Stomach (tissue), 19 donors: ENCODE measurements at places on chromosomes 4 and X. TPM values are rescaled to one million over a fixed set of nuclear protein-coding genes. Genes with fewer than 3 reads are reported as not detected.

The CWH43 gene
- 4.9 TPM for total RNA-seq

The TMSB4X gene
- 3,841 TPM for total RNA-seq

The GABRQ gene
- total RNA-seq = 0.18 TPM

The PDE6B gene
- not detected for total RNA-seq

The MND1 gene
- 4.4 TPM for total RNA-seq

The GPR82 gene
- not detected for total RNA-seq

The IL3RA gene
- not detected for total RNA-seq

The ANXA3 gene
- 106 TPM for total RNA-seq

The PDLIM3 gene
- 268 TPM for total RNA-seq

The TCEAL6 gene
- total RNA-seq = not detected

The PAK3 gene
- 4.0 TPM for total RNA-seq

The SSX2 gene
- not detected for total RNA-seq

The RTL3 gene
- 12.9 TPM for total RNA-seq

The SPANXB1 gene
- total RNA-seq = not detected

The GLRB gene
- total RNA-seq = 5.3 TPM

- DNase-seq = peak; percentile 50
Measured at GRCh38 chrX:70087857-70088630, 25.8 kb downstream of the OTUD6A start.

GRCh38 chr4:104915864-104916263 is 230.8 kb upstream of the TET2 start:
- DNase-seq = no peak

GRCh38 chr4:184097241-184097605 is 120.5 kb downstream of the ENPP6 start:
- DNase-seq = peak; percentile 37

DNA sequence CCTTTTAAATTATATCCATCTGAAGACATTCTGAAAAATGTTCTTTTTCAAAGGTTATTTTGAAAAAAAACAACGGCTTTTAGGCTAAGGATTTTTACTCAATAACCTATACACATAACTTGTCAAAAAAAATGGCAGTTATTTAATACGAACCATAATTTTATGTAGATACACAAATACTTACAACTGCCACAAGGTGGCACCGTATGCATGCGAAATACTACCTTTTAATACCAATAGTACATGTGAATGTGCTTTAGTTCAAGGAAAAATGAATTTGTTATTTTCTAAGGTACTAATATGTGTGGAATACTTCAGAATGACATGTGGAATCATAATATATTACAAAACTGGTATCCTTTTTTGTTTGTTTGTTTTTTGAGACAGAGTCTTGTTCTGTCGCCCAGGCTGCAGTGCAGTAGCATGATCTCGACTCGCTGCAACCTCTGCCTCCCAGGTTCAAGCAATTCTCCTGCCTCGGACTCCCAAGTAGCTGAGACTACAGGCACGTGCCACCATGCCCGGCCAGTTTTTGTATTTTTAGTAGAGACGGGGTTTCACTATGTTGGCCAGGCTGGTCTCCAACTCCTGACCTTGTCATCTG is 4.6 kb upstream of the MAD2L1 start:
- DNase-seq = peak; percentile 87

GRCh38 chr4:108940634-108941033 is 177.8 kb upstream of the ETNPPL start:
- no peak for DNase-seq

- DNase-seq = no peak
Measured at GRCh38 chr4:12562021-12562420, 922.1 kb downstream of the RAB28 start.

DNA sequence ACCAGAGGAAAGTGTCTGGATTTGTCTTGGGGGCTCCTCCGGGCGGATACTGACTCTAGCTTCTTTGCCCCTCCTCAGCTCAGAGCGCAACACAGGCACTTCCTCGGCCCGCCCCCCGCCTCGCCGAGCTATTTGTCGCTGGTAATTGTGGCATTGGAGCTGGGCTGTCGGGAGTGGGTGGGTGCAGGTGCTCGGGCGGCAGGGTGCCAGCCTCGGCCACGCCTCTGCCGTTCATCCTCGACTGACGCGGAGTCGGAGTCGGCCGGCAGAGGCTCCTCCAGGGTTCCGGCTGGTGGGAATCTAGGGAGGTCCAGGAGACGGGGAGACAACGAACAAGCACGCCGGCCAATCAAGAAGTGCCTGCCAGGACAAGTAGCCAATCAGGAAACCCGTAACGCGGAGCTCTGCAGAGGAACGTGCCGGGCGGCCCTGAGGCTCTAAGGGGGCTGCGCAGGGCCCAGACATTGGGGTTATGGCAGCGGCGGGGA is 3.9 kb upstream of the SYN1 start:
- DNase-seq = peak; percentile 88

DNA sequence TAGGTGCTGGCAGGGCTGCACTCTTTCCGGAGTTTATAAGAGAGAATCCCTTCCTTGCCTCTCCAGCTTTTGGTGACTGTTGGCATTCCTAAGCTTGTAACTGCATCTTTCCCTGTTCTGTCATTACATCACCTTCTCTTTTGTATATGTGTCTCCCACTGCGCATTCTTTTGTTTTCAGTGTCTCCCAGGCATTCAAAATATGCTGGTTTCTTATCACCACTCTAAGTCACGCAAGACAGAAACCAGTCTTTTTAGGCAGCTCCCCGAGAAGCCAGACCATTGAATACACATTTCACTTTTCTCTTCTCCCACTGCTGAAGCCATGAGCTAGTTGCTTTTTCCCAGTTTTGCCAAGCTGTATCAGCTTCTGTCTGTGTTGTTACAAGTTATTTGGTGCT is 71.0 kb downstream of the LAS1L start:
- DNase-seq = no peak

GRCh38 chr4:56127716-56128115 is 179.0 kb downstream of the CEP135 start:
- peak; percentile 66 for DNase-seq

- DNase-seq = no peak
Measured at GRCh38 chr4:180398564-180398963, 1844.6 kb upstream of the TENM3 start.

GRCh38 chr4:176270669-176271068 is 1.6 kb upstream of the ASB5 start:
- DNase-seq = no peak

- DNase-seq = peak; percentile 2
Measured at GRCh38 chrX:28988246-28988645, 401.0 kb downstream of the IL1RAPL1 start.

DNA sequence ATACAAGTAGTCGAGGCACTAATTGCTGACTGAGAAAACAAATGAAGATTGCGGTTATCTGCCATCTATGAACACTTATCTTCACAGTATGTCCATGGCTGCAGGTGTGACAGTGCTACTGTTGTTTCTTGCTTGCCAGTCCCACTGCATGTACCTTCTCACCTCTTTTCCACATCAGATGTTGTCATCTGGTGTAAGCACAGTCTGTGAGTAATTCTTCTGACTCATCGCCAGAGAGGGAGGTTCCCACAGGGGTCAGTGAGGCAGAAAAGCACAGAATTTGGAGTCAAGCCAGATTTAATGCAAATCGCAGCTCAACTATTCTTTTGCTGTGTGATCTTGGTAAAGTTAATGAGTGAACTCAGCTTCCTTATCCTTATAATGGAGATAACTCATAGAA is 144.4 kb downstream of the GLRA2 start:
- DNase-seq = no peak

DNA sequence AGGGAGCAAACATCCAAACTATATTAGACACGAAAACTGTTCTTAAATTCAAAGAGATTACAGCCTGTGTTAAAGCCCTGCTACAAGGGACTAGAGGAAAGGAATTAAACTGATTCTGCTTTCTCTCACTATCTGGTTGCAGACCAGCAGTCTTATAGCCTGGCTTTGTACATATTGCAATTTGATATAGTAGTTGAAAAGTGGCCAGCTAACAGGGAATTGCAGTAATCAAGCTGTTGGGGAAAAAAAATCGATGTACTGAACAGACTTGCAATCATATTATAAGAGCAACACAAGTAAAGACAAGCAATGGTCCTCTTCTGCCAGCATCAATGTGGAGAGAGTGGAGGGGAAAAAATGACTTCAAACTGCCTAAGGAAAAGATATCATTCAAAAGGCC is 364.4 kb upstream of the EPHA5 start:
- DNase-seq = peak; percentile 30

DNA sequence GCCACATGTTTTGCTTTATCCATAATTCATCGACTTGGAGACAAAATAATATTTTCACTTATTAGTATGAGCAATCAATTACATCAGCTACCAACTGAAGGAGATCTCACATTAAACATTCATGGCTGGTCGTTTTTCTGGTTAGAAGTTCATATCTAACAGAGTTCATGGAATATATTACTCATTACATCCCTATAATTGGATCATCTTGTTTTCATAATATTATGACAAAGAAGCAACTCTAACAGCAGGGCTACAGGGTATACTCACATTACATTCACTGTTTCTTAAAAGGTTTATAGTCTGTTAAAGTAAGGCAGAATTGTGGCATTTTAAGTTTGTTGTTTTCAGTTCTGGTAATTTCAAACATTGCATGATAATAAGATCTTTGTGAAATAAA is 33.0 kb downstream of the GSTCD start:
- DNase-seq = no peak

DNA sequence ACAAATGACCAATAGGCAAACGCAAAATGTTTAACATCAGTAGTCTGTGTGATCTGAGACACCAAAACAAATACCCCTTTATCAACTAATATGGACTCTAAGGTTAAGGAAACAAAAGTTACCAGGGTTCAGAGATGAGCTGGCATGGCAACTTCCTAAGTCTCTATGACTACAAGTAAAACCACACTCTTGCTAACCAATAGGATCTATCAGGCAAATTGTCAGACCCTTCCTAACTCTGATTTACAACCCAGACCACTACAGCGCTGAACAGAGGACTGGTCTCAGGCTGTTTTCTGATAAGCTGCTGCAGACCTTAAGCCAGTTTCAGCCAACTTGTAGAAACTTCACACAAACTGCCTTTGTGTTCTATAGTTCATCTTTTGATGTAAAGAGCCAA is 608.0 kb downstream of the TLL1 start:
- DNase-seq = no peak

GRCh38 chr4:77443941-77444340 is 161.7 kb upstream of the CXCL13 start:
- no peak for DNase-seq

- DNase-seq = no peak
Measured at GRCh38 chrX:28998609-28999135, 411.4 kb downstream of the IL1RAPL1 start.

GRCh38 chr4:8101213-8102075 is 57.2 kb downstream of the ABLIM2 start:
- DNase-seq = peak; percentile 55

DNA sequence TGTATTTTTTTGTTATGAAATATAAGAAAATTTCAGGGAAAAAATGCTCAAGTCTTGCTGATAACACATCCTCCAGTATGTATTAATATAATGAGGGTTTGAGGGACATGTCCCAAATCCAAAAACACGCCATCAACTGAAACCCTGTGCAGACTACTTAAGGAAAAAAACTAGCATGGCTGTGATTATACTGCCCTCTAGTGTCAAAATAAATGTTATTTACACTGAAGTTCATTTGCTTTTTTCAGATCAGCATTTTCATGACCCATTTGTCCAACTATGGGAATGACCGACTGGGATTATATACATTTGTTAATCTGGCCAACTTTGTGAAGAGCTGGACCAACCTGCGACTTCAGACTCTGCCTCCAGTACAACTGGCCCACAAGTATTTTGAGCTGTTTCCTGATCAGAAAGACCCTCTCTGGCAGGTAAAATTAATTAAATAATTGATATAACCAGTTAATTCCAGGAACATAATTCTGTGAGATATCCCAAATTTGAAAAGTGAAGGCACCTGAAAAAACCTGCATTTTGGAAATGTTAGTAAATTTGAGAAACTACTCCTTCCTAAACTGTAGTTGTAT is 128.5 kb downstream of the PRSS12 start:
- peak; percentile 73 for DNase-seq

DNA sequence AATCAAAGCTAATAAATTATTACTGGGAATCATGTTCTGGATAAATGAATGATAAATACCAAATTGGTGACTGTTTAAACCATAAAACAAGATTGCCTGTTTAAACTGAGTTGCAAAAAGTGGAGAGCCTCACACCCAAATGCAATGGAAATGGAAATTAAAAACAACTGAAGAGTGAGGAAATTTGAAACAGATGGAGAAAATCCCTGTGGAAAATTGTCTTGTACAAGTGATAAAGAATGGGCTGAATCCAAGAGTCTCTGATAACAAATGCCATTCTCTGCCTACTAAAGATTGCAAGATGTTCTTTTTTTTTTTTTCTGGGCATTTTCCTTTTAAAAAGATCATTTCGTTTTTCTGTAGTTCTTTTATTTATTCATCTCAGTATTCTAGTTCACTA is 426.3 kb downstream of the NLGN4X start:
- no peak for DNase-seq

GRCh38 chr4:20255823-20256222 is 4.1 kb downstream of the SLIT2 start:
- DNase-seq = no peak

DNA sequence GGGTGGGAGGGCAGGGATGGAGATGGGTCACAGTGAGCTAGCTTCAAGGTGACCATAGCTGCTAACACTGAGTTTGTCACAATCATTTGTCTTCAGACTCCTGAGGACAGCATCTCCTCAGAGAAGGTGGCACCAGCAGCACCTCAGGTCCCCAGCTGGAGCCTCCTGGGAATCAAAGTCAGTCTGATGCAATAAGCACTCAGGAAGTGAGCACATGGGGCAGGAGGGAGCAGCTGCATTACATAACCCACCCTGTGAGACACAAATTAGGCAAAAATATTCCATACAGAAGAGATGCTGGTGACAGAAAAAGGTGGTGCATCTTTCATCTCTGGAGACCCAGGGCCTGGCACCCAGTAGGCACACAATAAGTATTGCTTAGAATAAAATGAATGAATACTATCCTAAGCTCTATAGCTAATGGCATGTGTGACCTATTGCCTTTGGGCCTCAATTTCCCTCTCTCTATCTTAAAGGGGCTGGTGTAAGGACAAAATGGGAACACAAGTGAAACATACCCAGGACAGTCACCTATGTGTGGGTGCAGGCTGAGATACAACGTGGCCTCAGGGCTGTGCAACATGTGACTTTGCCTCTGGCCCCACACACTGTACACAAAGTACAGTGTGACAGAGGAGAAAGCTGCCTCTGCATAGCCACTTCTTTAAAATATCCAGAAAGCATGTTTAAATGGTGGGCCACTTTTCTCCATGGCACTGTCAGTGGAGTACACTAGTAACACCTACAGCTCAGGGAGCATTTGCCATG is 37.1 kb downstream of the SLC39A8 start:
- DNase-seq = no peak

GRCh38 chr4:174681723-174682300 is 147.2 kb downstream of the GLRA3 start:
- DNase-seq = no peak

DNA sequence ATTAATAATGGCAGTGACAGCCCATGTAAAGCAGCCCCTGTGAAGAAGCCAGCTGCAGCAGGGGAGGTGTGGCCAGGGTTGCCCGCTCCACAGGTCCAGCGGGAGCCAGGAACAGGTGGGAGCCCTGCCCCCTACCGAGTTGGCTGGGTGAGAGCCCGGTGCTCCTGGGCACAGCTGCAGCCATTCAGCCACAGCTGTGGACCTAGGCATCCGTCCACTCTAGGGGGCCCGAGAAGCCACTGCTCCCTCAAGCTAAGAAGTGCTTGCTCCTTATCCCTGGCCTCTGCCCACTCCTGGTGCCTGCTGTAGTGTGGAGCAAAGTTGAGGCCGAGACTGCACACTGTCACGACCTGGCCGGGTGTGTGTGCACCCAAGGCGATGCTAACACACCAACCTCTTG is 1469.0 kb downstream of the PCDH7 start:
- no peak for DNase-seq
